ENCODE measurements at places on chromosomes 11 and 22. TPM values are rescaled to one million over a fixed set of nuclear protein-coding genes. Genes with fewer than 3 reads are reported as not detected.

DNA sequence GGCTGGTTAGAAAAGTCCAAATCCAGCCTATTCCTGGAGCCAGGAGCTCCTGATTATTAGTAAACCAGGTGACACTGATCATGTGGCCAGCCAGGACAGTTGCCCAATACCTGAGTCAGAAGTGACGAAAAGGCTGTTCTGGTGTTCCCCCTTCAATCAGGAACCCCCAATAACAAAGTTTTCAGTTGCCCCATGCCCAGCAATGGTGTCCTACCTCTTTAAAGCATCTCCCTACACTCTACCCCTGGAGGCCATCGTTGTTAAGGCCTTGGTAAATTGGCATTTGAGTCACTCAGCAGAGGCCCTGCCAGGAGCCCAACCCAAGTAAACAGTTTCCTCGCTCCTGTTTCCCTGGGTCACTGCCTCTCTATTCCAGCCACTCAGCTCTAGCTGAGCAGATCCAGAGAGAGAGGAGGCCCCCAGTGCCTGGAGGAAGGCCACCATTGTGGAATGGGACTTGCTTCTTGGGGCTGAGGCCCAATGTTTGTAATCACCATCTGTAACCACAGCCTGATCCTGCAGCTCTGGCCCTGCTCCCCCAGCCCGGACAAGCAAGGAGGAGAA, 25.0 kb downstream of the ARHGAP1 start:
- peak; percentile 65 for DNase-seq

DNA sequence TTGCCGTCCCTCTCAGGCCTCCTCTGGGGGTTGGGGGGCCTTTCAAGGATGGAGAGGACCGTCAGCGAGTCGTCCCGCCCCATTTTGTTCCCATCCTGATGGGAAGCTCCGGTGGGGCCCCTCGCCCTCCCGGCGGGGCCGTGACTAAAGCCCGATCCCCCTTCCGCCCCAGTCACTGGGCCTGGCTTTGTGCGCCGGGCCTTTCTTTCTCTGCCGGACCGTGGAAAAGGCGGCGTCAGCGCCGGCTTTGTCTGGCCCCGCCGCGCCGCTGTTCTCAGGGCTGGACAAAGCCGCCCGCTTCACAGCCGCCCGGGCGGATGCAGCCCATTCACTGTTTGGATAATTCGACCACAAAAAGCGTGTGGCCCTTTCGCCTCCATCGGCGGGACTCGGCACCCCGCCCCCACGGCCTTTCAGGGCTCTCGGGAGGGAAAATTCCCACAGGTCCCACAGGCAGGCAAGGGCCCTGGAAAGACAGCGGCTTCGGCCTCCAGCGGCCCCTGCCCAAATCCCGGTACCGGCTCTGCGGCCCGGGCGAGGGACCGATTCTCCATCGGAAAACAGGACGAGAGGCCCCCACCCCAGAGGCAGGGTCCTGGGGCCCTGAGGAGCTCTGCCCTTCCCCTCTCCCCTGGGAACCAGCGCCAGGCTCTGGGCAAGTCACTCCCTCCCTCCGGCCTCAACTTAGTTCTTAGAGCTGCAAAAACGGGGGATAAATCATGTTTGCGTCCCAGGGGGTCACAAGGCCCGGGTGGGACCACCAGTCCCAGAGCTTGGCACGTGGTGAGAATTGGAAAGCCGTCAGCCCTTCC, 87.2 kb downstream of the WNT7B start:
- DNase-seq, result no peak

DNA sequence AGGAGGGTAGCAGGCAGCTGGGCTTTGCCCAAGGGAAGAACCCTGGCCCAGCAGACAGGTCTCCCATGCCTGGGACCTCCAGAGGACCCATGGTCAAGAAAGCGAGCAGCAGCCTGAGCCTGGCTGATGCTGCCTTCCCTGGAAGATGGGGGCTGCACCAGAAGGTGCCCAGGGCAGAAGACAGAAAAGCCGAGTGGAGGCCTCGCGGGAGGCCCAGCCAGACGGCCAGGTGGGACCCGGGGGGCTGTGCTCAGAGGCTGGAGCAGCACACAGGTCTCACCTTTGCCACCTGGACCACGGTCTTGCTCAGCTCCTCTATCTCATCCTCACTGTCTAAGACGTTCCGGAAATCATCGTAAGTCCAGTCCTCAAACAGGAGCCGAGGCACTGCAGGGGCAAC, 10.9 kb downstream of the CHID1 start:
- no peak for DNase-seq

DNA sequence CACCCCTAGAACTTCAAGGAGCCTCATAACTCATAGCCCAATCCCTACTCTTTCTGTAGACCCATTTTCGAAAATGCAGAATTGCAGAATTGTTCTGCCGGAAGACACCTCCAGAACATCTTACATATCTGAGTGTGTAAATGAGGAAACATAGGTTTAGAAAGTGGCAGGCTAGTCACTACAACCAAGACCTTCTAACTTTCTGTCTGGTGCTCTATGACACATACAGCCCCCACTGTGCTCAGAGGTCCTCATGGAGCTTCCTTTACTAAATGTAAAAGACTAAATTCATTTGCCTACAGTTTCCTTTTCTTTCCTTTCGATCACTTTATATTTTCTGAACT, 132.1 kb upstream of the DDI1 start:
- no peak for DNase-seq

DNA sequence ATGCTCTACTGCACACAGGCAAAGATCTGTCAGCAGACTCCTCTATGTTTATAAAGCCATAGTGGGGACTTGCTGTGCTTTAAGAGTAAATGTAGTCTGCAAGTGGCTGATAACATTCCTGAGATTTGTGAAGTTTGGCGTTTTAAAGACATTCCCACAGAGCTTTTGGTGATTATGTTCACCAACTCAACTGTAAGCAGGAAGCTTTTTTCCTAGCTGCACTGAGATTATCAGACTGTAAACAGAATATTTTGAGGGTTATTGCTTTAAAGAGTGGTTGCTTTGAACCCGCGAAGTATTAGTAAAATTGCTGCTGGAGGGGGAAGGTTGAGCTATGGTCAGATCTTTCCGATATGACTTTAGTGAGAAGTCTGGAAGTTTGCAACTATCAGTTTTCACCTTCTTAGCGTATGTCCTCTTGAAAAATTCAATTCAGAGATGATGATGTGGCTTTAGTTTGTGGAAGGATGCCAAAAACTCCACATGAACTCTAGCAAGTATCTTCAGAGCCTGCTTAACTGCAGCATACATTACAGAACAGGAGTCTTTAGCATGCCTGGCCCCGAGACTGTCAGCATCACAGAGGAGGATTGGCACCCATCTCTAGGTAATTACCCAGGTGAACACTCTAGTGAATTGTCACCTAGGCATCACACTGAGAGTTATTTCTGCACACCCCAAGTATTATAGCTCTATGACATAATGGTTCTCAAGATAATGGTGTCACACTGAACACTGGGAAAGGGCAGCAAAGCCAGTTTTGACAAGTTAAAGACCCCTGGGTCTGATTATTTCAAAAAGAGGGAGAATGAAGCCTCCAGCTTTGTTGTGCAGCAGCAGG, 89.9 kb downstream of the MTNR1B start:
- no peak for DNase-seq

FXYD2 gene
- 1,539 TPM for total RNA-seq

ANO5 gene
- 10.4 TPM for total RNA-seq

Data from mucosa of gallbladder (tissue), 1 donor.